ENCODE measurements at places on chromosomes 6 and 20.

DNA sequence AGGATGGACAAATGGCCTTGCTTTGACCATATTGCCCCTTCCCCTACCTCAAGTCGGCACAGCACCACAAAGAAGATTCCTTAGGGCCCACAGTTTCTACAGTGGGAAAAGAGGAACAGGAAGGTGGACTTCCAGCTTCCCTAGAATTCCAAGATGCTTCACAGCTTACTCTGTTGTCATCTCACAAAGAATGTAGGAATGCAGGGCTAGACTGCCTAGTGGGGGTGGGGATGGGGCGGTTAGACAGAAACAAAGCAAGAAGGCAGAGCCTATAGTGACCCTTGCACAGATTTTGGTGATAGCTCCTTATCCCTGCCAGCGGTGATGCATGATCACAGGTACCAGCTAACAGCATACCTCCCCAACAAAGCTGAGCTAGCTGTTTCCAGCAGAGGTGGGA, 607.6 kb upstream of the MAN1A1 start:
- DNase-seq = no peak

DNA sequence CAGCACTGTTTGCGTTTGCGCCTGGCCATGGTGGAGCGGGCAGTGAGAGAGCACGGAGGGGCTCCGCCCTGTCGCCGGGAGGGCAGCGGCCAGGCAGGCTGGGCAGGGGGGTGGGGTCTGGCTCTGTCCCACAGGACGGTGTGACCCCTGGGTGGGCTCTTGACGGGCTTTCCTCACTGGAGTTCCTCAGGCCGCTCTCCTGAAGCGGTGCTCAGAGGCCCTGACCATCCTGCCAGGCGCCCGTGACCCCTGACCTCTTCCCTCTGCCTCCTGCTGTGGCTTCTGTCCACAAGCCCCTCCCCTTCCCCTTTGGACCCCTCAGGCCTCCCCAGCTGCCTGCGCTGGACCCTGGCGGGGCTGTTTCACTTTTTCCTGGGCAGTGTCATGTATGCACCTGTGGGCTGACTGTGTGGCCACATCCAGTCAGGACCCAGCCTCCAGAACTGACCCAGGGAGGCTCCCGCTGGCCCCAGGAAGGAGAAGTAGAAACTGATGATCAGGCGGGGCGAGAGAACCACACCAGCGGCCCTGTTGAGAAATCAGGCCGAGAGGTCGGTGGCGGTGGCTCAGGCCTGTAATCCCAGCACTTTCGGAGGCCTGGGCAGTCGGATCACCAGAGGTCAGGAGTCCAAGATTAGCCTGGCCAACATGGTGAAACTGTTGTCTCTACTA, 1.2 kb downstream of the OGFR start:
- DNase-seq = peak; percentile 33

- no peak for DNase-seq
Measured at GRCh38 chr6:76220805-76221204, 148.3 kb upstream of the IMPG1 start.

DNA sequence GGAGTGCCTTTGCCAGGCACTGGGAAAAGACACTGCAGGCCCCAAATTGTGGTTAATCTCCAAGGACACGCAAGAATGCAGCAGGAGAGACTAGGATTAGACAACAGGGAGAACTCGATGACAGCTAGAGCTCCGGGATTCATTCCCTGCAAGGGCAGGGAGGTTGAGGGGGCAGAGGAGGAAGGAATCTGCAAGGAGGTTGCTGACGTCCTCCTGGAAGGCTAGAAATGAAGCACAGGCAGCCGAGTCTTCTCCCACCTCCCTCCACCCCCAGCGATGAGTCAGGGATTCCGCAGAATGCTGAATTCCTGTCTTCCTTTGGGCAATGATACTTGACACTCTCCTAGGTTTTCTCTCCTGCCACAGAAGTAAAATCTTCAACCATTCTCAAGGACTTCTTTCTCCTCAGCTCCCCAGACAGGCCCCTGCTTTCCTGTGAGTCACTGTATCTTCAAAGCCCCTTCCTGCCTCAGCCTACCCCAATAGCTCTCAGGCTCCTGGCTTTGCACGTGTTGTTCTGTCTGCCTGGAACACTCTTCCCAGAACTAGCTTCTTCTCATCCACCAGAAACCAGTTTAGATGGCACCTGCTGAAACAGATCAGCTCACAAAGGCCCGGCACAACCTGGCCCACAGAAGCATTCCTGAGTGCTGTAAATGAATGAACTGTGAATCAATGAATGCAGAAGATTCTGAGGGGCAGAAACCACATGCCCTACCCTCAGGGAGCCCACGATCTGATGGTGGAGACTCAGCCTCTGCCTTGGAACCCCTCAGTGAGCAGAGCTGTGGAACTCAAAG, 85.6 kb downstream of the MRPL14 start:
- DNase-seq = peak; percentile 94

- DNase-seq = no peak
Measured at GRCh38 chr6:168514216-168514615, 73.2 kb downstream of the SMOC2 start.

Data from SW 1271 (cell line).